ENCODE measurements at places on chromosomes 11 and 22.

GRCh38 chr22:28075358-28075981 is 156.4 kb upstream of the PITPNB start:
- no peak for DNase-seq

DNA sequence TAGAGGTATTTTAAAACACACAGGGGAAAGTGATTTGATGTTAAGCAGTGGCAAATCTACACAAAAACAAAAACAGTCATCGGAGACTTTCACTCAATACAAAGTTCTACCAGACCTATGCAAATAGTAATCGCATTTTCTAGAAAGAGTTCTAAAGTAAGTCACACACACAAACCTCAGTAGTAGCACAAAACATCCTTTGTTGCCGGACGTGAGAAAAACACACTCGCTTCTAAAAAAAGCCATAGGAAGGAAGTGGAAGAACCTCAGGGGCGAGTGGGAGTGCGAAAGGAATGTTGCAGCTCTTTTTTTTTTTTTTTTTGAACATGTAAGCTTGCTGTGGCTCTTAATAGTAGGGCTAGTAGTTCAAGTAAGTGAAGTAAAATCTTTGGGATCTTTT is 88.9 kb downstream of the MAML2 start:
- no peak for DNase-seq

GRCh38 chr11:36454941-36455631 is 55.0 kb downstream of the TRAF6 start:
- no peak for DNase-seq

DNA sequence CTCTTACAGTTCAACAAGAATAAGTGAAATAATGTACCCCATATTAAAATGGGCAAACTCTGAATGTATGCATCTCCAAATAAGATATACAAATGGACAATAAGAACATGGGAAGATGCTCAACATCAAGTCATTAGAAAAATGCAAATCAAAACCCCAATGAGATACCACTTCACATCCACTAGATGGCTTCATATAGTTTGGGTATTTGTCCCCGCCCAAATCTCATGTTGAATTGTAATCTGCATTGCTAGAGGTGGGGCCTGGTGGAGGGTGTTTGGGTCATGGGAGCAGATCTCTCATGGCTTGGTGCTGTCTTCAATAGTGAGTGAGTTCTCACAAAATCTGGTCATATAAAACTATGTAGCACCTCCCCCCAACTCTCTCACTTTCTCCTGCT is 5.7 kb downstream of the MPZL2 start:
- no peak for DNase-seq

- no peak for DNase-seq
These were observed 366.7 kb upstream of the NARS2 start for GRCh38 chr11:78941226-78941851.

- no peak for DNase-seq
These were observed 1.3 kb downstream of the RNF215 start for GRCh38 chr22:30385942-30386341.

DNA sequence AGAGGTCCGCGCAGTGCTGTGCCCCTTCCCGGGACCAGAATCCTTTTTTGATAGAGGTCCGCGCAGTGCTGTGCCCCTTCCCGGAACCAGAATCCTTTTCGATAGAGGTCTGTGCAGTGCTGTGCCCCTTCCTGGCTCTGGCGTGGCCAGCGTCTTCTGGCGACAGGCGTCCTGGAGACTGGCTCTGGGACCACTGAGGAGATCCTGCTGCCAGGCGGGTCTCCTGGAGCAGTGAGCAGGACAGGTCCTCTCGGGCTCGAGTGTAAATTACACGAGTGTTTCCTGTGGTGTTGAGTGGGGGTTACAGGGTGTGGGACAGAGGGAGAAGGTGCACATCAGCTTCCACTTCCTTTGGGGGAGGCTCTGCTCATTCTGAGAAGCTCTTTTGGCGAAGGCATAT is 98.1 kb downstream of the TBC1D22A start:
- no peak for DNase-seq

- DNase-seq = no peak
These were observed 120.5 kb downstream of the DSCAML1 start for GRCh38 chr11:117676501-117676900.

DNA sequence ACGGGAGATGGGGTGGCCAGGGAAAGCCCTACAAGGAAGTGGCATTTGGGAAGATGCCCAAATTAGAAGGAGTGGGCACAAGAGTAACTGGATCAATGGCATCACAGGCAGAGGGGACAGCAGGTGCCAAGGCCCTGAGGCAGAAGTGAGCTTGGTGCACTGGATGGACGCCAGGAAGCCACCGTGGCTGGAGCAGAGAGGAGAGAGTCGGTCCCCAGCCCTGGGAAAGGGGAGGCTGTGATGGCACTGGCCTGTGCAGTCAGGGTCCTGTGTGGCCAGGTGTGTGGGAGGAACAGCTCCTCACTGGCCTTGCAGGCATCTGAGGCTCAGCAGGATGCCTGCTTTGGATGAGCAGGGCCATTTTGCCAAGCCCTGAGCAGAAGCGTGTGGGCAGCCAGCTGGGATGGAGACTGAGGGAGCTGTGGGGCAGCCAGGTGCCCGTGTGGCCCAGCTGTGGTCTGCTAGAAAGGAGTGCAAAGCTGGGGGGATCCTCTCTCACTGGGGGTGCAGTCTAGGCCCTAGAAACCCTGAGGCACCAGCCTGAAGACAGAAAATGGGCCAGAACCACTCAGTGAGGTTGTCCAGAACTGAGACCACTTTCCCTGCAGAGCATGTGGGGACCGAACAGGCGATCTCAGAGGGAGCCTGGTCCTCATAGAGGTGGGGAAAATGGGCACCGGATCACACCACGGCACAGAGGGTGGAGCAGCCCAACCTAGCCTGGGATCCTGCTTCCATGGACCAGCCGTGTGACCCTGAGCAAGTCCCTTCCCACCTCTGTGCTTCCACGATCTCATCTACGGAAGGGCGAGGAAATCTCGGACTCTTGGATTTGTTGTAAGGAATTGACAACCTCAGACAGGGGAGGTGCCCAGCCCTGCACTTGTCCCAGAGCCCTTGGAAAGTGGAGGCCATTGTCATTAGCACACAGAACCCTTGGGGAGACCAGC is 78.6 kb upstream of the RTL6 start:
- DNase-seq = no peak

DNA sequence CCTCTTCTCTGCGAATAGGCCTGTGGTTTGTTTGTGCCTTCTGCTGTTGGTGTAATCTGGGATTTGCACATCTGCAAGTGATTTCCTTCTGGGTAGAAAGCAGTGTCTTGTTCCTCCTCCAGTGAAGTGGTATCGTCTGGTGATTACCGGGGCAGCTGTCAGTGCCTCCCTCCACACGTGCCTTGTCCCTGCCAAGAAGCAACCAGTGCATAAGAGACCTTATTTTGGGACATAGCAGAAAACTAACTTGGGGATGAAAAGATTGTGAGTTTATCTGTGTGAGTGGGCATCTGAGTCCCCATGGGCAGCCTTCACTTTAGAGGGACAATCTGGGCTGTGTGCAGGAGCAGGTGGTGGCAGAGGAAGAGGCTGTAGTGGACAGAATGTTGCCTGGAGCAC is 71.5 kb upstream of the SORL1-AS1 start:
- no peak for DNase-seq

- no peak for DNase-seq
These were observed 43.5 kb downstream of the SYTL2 start for GRCh38 chr11:85767246-85767945.

DNA sequence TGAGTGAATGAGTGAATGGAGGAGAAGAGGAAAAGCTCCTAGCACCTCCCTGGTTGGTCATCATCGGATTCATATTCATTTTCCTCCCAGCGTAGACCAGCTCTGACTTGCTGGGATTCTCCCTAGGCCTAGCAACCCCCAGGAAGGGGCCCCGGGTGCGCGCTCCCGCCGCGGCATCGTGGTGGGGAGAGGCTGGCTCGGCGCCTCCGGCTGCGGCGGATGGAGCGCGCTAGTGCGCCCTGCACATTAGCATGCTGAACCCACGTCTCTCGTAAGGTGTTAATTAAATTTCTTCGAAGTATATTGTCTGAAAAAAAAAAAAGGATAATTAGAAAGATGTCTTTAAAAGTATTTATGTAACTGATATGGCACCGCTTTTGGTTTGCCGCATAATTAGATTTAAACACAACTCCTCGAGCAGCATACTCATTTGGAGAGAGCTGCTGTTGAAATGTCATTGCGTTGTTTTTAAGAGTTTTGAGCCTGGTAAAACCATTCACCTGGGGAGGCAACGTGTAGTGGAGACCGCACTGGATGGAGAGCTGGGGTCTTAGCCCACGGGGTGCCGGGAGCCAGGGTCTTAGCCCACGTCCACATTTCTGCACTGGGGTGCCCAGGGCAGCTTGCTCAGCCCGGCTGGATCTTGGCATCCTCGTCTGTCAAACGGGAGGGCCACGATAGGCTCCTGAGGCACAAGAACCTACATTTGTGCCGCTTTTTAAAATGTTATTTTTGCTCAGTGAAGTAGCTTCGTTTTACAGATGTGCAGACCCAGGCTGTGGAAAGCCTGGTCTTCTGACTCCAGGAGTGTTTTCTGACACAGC is 21.8 kb downstream of the MPPED1 start:
- no peak for DNase-seq

- no peak for DNase-seq
These were observed at the start of gene POU2AF3 for GRCh38 chr11:111298413-111299100. POU2AF3 (plus strand) TSS chr11:111298546; CDS start chr11:111298582, 36 bp downstream.

- peak; percentile 56 for DNase-seq
These were observed at the start of gene CAPN1 for GRCh38 chr11:65181569-65182257. CAPN1 (plus strand) TSS chr11:65181928; CDS start chr11:65182702, 774 bp downstream.

DNA sequence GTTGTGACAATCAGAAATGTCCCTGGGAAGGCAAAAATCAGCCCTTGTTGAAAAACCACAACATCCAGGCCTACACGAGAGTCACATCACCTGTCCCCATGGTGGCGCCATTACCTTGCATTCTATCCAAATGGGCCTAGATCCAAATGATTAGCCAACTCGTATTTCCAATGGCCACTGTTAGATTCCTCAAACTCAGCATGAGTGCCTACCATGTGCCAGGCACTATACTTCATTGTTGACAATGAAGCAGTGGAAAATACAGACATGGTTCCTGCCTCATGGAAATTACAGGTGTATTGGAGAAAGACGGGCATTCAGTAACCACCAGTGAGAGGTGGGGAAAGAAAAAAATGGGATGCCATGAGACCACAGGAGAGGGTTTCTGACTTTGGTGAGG is 29.8 kb upstream of the CREB3L1 start:
- DNase-seq = peak; percentile 23

DNA sequence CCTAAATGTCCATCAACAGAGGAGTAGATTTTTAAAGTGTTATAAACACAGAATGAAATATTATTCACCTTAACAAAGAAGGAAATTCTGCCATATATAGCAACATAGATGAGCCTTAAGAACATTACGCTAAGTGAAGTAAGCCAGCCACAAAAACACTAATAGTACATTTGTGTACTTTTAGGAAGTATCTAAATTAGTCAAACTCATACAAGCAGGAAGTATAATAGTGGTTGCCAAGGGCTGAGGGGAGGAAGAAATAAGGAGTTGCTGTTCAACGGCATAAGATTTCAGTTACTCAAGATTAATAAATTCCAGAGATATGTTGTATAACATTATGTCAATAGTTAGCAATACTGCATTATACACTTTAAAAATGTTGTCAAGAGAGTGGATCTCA is 181.7 kb upstream of the ZC3H12C start:
- no peak for DNase-seq

Measured in activated T-cell treated with anti-CD3 and anti-CD28 coated beads for 4 hours (primary cell).